ENCODE measurements at places on chromosomes 4 and X.
A peak's percentile ranks its signal among the peaks of the same experiment; 100 is the strongest.

GRCh38 chr4:153469031-153469430 is 2.9 kb downstream of the TMEM131L start:
- no peak for DNase-seq

DNA sequence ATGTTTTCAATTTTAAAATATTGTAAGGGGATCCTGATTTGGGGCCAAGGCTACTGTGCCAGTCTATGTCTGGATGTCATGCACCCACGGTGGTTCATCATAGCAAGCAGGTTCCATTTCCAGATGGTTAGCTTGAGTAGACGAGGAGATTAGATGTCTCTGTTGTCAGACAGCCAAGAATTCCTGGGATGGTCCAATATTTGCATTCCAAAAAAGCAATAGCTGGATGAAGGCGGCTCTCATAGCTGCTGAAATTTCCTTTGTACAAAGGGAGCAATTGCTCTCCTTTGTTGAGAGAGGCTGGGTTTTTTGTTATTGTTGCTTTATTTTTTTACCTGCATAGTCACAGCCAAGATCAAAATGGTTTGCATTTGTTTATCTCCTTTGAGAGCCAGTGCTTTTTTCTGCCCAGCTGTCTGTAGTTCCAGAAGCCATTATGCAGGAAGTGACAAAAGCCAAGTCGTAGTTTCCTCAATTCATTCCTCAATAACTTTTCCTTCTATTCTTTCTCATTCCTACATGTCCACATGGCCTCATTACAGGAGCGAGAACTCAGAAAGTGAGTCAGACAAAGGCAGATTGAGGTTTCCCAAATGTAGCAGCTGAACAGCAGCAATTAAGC is 107.9 kb downstream of the MMRN1 start:
- no peak for DNase-seq

- DNase-seq, result no peak
Measured at GRCh38 chr4:15657366-15657765, 2.2 kb upstream of the FBXL5 start.

DNA sequence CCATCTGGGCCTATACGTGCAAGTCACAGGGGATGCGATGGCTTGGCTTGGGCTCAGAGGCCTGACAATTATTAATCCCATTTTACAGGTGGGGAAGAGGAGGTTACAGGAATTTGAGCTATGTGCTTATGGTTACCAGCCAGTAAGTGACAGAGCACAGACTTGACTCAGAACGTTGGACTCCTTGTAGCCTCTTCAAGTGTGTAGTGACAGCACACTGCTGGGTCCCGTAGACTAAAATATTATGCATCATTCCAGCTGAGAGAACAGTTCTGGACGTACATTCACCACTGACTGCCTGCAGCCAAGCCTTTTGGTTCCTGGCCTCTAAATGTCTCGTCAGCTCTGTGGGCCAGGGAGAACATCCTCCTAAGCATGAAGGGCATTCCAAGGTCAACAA is 314.5 kb downstream of the GPAT3 start:
- DNase-seq, result peak; percentile 21

DNA sequence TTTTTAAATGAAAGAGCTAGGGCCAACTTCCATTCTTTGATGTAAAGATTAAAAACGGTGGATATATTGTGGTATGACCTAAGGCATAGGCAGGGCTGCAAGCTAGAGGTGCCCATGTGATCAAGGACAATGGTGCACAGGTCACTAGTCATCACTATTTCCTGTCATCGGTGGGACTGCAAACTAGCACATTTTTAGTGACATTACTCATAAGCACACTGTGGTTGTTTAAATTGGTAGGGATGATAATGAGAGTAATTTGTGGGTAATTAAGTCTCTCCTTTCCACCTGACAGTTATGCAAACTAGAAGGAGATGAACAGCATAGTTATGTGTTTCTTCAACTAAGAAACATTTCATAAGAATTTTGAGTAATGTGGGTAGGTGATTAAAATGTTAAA is 85.4 kb downstream of the GPRIN3 start:
- DNase-seq, result no peak

DNA sequence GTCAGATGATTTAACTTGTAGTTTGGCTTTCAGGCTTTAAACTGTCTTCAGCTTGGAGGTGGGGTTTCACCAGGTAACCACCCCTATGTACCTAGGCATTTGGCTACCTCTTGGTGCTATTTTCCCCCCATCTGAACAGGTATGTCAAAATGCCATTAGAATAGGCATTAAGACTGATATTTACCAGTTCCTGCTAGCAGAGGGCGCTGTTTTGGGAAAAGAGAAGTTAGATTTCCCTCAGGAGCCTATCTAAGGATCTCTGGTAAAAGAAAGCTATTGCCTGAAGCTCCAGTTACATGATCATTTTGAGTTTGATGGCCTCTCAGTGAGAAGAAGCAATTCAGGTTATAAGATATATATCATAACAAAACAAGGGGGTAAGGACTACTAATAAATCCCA is 879.1 kb downstream of the SH3BGRL start:
- no peak for DNase-seq

DNA sequence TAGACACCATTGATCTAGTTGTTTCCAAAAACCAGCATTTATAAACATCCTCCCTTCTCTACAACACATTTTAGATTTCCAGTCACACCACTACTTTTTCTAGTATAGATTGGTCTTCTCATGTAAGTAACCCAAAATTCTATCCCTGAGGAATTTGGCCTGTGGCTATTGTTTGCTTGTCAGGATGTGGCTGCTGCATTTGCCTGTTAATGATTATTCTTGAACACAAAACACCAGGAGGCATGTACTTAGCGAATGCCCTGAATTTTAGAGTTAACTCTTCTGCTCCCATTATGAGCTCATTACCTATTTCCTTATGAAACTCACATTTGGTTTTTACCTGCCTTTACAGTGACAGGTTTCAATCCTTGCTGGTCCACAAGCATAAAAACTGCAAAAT is 102.0 kb upstream of the FSTL5 start:
- no peak for DNase-seq

- peak; percentile 80 for DNase-seq
Measured at GRCh38 chr4:82745173-82745842, 53.3 kb downstream of the SCD5 start.

DNA sequence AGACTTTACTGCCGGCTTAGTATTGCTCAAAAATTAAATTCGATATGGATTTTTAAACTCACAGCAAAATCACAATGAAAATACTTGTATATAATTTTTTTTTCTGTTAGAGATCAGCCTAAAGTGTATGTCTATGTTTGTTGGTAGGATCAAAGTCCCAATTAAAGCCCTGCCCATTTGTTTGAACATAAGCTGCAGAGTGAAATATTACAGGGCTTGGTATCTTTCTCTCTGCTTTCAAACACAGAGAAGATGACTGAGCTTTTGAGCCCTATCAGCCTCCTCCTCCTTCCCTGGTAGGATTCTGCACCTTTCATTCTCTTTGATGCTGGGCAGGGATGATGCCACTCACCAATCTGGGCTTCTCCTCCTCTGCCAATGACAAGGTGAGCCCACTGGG is 345.4 kb downstream of the PPP1R2C start:
- no peak for DNase-seq

DNA sequence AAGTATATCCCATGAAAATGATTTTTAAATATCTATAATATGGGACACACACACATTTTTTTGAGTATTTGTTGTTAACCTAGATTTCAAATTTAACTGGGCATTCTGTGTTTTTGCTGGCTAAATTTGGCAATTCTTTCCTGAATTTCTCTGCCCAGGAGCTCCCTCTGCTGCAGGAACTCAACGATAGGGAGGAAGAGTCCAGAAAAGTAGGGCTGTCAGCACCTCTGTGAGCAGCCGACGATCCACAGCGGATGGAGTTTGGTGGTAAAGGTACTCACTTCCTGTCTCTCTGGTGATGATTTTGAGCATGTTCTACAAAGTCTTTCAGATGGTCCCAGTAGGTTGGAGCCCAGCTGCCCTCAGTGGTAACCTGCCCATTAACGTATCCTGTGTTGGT is 23.1 kb upstream of the TMEM184C start:
- DNase-seq, result no peak

DNA sequence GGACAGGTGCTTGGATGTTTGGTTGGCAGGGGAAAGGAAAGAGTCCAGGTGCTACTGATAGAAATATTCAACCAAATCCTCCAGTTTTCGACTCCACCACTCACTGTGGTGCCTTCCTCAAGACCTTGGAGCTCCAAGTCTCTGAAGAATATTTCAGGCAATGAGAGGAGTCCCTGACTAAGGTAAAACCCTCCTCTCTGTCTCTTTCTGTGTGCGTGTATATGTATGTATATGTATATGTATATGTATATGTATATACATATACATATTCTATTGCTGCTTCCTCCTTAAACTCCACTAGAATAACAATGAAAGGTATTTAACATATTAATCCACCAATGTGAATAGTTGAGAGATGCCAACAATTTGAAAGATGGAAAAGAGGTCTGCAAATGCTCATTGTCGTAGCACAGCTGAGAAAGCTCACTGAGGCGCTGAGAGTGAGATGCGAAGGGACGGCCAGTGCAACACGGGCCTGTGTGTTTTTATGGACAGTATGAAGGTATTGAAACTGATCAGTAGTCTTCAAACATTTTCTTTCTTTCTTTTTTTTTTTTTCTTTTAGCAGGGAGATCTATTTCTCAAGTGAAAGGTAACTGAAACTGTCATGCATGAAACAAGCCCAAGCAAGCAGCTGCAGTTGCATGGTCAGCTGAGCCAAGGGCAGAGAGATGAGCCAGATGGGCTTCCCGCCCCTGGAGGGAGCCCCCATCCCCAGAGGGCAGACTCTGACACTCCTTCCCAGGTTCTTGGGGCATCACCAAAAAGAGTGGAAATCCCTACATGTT is 41.1 kb upstream of the HS3ST1 start:
- DNase-seq, result no peak

- peak; percentile 1 for DNase-seq
Measured at GRCh38 chrX:109660435-109661143, 35.6 kb upstream of the KCNE5 start.

GRCh38 chr4:10458177-10458576 is 951 bp upstream of the ZNF518B start:
- DNase-seq, result no peak

- no peak for DNase-seq
Measured at GRCh38 chrX:120287513-120288112, 23.6 kb downstream of the TMEM255A start.

DNA sequence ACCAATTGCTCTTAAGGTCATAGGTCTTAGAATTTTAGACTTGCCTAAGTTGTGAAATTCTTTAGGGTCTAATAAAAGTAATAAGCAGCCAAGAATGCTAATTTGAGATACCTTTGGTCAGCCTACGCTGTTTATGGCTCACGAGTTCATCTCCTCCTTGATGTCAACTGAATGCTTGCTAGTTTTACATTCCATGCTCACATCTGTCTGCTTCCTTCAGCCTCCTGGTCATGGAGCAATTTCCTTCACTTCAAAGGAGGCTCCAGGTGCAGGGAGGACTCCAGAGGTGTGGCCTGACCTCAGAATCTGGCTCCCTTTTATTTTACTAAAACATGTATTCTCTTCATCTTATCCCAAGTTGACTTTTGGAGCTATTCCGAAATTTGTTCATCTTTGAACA is 23.3 kb upstream of the LNX1 start:
- DNase-seq, result no peak

DNA sequence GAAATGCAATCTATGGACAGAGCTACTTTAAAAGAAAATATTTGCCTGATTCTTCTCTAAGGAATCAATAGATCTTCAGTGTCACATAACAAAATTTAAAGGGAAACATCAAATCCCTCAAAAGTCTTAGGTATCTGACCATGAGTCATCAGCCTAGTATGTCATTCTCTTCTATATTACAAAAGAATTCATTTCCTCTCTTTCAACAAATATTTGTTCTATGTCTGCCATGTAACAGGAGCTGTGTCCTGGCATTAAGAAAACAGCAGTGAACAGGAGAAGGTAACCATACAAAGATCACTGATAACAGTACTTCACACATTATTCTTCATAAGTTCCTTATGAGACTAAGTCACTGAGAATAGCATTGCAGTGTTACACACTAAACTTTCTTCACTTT is 243.6 kb upstream of the DKK2 start:
- peak; percentile 58 for DNase-seq

- DNase-seq, result no peak
Measured at GRCh38 chr4:7374571-7374970, 60.2 kb downstream of the PSAPL1 start.

DNA sequence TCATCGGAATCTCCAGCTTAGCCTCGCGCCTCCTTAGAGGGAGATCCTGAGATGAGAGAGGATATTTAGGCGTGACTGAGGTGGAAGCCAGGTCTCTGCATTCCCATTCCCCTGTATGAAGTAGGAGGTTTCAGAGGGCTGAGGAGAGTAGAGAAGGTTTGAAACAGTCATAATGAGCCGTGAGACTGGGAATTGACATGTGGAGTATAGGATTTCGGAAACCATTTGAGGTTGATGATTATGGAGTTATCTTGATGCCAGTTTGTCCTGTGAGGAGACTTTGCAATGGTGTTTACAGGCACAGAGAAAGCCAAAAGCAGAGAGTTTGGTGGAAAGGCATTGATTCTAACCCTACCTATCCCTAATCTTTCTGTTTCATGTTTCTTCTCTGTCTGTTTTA is 2.0 kb downstream of the CHST7 start:
- DNase-seq, result no peak

- DNase-seq, result no peak
Measured at GRCh38 chr4:64353904-64354303, 55.3 kb downstream of the TECRL start.

- DNase-seq, result no peak
Measured at GRCh38 chr4:145760176-145760575, 80.2 kb downstream of the C4orf51 start.

DNA sequence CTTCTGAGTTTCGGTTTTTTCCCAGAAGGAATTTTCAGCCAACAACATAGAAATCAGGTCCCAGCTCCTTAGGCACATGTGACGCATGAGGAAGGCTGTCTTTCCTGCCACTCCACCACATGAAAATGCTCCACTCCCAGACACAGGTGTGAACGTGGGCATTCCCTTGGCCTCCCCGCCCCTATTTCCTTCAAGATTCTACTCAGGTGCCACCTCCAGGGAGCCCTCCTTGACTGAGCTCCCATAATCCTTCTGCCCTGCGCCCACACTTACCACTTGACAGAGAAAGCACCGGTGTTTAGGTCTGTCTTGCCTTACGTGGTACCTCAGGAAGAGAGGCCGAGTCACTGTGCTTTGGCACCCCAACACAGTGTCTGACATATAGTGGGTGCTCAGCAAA is 44.4 kb upstream of the CENPU start:
- no peak for DNase-seq

DNA sequence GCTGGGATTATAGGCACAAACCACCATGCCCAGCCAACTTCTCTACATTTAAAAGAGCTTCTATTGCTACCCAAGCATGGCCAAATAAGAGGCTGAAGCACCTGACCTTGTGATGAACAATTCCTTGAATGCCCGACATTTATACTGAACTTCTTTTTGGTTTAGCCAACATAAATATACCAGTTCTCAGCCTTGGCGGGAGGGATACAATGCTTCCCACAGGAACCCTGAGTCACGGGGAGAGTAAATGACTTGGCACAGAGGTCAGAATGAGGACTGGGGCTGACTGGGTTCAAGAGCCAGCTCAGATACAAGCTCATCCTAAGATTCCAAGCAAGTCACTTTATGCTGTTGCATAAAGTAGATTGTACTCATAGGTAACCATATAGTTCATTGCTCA is 6.1 kb downstream of the HOPX start:
- no peak for DNase-seq

GRCh38 chr4:7529368-7530080 is 94.8 kb upstream of the PSAPL1 start:
- no peak for DNase-seq

- peak; percentile 14 for DNase-seq
Measured at GRCh38 chr4:160318567-160319220, 1215.8 kb downstream of the RAPGEF2 start.

GRCh38 chr4:189177130-189177529 is 763.5 kb upstream of the FRG1 start:
- DNase-seq, result peak; percentile 32
